ENCODE measurements at places on chromosomes 1 and 21. TPM values are rescaled to one million over a fixed set of nuclear protein-coding genes. Genes with fewer than 3 reads are reported as not detected.

S100A8 gene
- not detected for total RNA-seq

MFAP2 gene
- 0.34 TPM for total RNA-seq

CDCA8 gene
- total RNA-seq = 48.4 TPM

SPRR1B gene
- total RNA-seq = not detected

LDLRAD2 gene
- total RNA-seq = 0.12 TPM

HRNR gene
- not detected for total RNA-seq

ADAMTSL4 gene
- 3.0 TPM for total RNA-seq

UMODL1 gene
- total RNA-seq = not detected

GUCA2B gene
- total RNA-seq = 0.19 TPM

CTBS gene
- 6.3 TPM for total RNA-seq

C1orf141 gene
- not detected for total RNA-seq

CYP4A22 gene
- total RNA-seq = not detected

PSEN2 gene
- 28.0 TPM for total RNA-seq

VANGL1 gene
- total RNA-seq = 21.8 TPM

INAVA gene
- total RNA-seq = 43.7 TPM

TMEM61 gene
- total RNA-seq = 0.34 TPM

OPRD1 gene
- 0.06 TPM for total RNA-seq

S100A7A gene
- total RNA-seq = not detected

MAP3K21 gene
- 12.0 TPM for total RNA-seq

TSACC gene
- total RNA-seq = 1.9 TPM

ANXA9 gene
- total RNA-seq = 0.83 TPM

DHX9 gene
- total RNA-seq = 176 TPM

ARHGEF16 gene
- total RNA-seq = 3.2 TPM

GJA8 gene
- total RNA-seq = not detected

ATP5PF gene
- total RNA-seq = 240 TPM

SORT1 gene
- 3.4 TPM for total RNA-seq

LMX1A gene
- total RNA-seq = not detected

PLPPR5 gene
- total RNA-seq = not detected

KRTAP10-12 gene
- not detected for total RNA-seq

ACOT11 gene
- 1.4 TPM for total RNA-seq

VSIG8 gene
- total RNA-seq = not detected

DDR2 gene
- 0.67 TPM for total RNA-seq

LAX1 gene
- not detected for total RNA-seq

F5 gene
- 0.08 TPM for total RNA-seq

HAO2 gene
- total RNA-seq = not detected

AMY1C gene
- total RNA-seq = not detected

TBX15 gene
- total RNA-seq = 0.08 TPM

NOC2L gene
- total RNA-seq = 88.3 TPM

ADCY10 gene
- 0.08 TPM for total RNA-seq

MEX3A gene
- total RNA-seq = 3.1 TPM

OR2L8 gene
- total RNA-seq = not detected

GBP4 gene
- total RNA-seq = 0.02 TPM

All from A549 treated with CpdA at 1 μM for 4 hours (cell line).